ENCODE measurements at places on chromosomes 7 and 10.

DNA sequence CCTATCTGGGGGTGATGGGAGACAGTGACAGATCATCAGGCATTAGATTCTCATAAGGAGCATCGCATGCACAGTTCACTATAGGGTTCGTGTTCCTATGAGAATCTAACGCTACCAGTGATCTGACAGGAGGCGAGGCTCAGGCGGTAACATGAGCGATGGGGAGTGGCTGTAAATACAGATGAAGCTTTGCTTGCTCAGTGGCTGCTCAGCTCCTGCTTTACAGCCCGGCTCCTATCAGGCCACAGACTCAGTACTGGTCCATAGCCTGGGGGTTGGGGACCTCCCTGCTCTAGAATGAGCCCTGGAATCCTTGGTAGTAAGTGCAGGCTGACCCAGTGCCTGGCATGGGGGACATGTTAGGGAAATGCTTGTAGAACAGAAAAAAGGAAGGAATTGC lies 426.0 kb downstream of the TYW1 start:
- DNase-seq, result no peak

DNA sequence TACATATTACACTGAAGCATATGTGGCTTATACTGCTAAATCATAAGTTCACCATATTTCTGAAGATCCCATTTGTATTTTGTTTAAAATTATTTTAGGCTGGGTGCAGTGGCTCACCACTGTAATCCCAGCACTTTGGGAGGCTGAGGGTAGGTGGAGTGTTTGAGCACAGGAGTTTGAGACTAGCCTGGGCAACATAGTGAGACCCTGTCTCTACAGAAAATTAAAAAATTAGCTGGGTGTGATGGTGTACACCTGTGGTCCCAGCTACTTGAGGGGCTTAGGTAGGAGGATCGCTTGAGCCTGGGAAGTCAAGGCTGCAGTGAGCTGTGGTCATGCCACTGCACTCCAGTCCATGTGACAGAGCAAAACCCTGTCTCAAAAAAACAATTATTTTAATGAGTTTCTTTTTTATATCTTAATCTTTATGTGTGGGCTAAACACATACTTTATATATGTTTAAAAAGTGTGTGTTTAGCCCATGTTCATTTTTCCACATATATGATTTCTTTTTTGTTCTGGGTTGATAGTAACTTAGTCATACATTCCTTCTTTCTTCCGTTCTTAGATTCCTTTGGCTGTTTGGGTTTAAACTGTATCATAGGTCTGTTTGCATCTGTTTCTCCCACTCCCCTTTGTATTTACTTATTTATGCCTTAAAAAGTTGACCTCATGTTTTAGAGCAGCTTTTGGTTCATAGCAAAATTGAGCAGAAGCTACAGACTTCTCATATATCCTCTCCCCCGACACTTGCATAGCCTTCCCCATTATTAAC lies 33.5 kb downstream of the RSBN1L start:
- DNase-seq, result no peak

- peak; percentile 11 for DNase-seq
Measured at GRCh38 chr10:52216852-52217251, 97.2 kb upstream of the DKK1 start.

- DNase-seq, result no peak
Measured at GRCh38 chr7:20237464-20238193, 20.4 kb upstream of the MACC1 start.

GRCh38 chr7:74224511-74224832 lies 14.7 kb downstream of the LAT2 start:
- DNase-seq, result no peak

- no peak for DNase-seq
Measured at GRCh38 chr7:3073763-3074458, 30.2 kb upstream of the CARD11 start.

- DNase-seq, result no peak
Measured at GRCh38 chr10:85983051-85983450, 383.5 kb downstream of the GRID1 start.

DNA sequence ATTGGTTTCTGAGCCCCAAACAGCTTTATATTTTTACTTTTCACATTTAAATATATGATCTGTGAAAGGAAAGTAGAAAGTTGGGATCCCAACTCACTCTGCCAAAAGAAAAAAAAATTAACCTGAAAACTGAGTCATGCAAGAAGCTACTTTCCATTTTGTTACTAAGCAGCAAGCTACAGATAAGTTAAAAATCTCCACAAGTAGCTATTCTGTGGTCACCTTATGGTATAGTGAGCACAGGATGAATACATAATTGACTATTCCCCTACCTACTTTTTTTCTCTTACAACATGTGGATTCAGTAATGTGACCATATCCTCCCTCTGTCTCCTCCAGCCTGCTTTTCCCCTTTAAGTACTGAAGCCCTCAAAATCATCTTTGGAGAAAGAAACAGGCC lies 30.3 kb upstream of the CREB3L2 start:
- no peak for DNase-seq

DNA sequence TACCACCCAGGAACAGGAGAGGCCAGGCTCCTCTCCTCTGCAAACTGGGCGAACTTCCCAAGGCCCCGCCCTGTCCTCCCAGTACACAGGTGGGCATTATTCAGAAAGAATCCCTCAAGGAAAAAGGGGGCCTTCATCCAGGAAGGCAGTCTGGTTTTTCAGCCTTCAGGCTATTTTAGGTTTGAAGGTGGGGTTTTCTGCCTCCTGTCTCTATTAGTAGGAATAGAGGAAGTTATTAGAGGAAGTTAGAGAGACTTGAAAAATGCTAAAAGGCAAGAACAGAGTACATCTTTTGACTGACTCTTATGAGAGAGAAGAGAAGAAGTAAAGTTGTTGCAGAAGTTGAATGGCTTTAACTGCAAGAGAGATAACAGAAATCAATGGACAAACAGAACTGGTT lies 250.9 kb upstream of the SORCS1 start:
- no peak for DNase-seq

GRCh38 chr10:42707234-42707633 lies 68.9 kb upstream of the ZNF33B start:
- DNase-seq, result no peak

DNA sequence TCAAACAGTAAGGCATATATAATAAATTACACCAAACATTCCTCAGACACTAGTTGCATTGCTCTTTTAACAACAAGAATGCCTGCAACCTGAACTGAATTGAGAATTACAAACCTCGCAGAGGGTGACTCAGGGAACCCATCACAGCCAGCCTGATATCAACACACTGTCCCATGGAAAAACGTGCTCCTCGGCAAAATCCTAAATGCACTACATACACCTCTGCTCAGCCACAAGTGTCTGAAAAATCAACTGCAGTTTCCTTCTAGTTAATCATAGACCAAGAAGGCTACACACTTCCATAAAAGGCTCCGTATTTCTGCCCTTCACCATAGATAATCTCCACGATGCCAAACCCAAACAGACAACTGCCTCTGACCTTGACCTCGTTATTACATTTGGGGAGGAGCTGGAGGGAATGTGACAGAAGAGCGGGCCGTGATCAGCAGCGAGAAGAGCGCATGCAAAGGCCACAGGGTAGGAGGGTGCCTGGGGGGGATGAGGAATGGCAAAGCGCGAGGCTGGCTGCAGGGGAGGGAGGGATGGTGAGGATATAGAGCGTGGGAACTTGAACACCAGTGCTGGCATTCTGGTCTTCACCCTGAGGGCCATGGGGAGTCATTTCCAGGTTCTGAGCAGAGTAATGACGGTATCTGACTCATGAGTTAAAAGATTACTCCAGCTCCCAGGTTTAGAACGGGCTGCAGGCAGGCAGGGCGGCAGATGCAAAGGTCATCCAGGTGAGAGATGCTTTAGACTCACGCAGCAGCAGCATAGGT lies 201.9 kb upstream of the FRMD4A start:
- no peak for DNase-seq

DNA sequence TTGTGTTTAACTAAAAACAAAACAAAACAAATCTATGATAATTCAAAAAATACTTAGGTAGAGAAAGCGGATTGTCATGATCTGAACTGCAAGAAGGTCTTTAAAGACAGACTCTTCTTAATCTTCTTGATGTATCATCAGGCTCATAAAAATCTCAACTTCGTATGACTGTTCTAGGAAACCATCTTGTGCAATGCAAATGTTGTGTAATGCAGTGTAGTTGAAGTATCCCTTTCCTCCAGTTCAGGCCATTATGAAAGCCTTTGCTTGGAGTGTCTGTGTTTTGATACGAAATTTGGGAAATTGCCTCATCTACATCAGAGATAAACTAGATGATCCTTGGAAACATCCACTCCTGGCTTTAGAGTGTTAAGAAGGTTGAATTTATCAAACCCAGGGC lies 30.9 kb downstream of the CDK1 start:
- DNase-seq, result no peak

GRCh38 chr10:70906031-70906783 lies 17.8 kb upstream of the PCBD1 start:
- no peak for DNase-seq

DNA sequence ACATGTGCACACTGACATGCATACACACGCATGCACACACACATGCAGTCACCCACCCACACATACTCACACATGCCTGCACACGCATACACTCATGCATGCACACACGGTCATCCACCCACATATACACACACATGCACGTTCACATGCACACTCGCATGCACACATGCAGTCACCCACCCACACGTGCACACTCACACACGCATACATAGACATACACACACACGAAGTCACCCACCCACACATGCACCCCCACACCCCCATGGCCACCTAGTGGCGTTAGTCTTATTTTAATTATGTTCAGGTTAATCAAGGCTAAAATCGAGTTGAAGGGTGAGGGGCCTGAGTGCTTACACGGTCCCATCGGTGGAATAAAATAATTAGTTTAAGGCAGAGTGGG lies 96.8 kb downstream of the DNAJB6 start:
- no peak for DNase-seq

DNA sequence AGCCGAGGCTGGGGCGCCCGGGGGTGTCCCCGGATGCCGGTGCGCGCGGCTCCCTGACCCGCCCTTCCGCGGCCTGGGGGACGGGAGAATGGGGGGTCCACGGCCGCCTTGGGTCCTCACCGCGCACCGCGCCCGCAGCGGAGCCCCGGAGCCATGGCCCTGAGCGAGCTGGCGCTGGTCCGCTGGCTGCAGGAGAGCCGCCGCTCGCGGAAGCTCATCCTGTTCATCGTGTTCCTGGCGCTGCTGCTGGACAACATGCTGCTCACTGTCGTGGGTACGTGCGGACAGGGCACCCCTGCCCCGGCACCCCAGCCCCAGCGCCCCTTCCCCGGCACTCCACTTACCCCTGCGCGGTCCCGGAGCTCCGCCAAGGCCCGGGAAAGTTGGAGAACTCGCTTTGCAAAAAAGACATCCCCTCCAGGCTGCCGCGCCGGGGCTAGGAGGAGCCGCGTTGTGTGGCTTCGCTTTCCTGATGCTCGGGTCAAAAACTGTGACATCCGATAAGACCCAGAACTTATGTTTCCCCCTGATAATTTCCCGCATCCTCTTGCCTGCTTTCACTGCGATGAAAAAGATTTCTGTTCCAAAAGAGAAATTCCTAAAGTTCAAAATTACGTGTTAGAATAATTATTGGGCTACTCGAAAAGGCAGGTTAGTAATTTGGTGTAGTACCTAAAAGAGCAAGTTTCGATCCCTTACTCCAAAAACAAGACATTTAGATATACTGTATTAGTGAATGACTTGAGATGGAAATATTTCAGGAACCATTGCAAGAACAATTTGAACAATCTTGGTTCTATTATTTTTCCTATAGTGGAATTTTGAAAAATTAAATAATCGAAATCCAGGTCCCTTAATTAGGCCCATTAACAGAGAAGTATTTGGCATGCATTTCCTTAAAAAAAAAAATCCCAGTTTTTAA lies 888 bp downstream of the SLC18A2 start:
- no peak for DNase-seq

DNA sequence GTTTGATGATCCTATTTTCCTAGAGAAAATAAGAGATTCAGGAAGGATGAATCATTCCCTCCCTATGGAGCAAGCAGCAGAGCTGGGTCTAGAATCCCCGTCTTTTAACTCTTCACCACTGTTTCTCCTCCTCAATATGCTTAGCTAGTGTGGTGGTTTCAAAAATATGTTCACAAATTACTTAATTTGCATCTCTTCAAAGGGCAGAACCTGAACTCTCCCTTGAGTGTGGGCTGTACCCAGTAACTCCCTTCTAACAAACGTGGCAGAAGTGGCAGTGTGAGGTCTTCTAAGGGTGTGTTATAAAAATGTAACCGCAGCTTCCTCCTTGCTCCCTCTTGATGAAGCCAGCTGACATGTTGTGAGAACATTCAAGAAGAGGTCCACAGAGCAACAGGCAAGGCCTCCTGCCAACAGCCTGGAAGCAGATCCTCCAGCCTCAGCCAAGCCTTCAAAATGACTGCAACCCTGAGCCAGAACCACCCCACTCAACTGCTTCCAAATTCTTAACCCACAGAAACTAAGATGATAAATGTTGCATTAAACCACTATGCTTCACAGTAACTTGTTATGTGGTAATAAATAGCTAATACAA lies 36.6 kb downstream of the SRPK2 start:
- no peak for DNase-seq

GRCh38 chr10:96513305-96513697 lies 425 bp downstream of the TLL2 start:
- DNase-seq, result no peak

DNA sequence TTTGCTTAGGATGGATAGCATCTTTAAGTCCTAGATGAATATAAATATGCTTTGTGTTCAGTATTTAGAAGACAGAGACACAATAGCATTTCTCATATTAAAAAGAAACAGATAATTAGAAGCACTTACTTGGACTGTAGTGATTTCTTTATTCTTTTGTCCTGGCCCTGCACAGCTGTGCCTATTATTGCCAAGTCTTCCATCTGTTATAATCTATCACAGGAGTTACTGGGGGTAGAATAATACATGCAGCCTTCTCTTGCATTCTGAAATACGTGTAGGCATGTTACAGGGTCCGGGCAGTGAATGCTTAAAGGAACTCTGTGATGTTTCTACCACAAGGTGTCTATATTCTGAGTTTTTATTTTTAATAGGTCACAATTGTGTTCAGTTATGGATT lies 461.5 kb upstream of the COBL start:
- DNase-seq, result no peak

GRCh38 chr10:132560241-132560731 lies 22.7 kb downstream of the INPP5A start:
- no peak for DNase-seq

- DNase-seq, result no peak
Measured at GRCh38 chr7:30201161-30201666, 66.4 kb downstream of the MTURN start.

DNA sequence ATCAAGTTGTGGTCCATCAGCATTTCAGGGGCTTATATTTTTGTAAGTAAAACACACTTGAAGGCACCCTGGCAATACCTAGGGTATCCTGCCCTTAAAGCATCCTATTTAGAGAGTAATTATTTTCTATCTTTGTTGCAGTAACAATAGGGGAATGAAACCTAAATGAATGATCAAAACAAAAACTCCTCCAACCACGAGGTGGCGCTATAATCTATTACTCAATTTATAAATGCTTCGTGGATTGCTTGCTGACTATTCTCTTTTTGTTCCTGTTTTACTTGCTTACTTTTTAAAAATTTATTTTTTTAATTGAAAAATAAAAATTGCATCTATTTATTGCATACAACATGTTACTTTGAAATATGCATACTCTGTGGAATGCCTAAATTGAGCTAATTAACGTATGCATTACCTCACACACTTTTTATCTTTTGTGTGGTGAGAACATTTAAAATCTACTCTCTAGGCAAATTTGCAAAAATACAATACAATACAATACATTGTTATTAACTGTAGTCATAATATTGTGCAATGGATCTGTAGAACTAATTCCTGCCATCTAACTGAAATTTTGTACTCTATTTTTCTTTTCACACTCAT lies 147.7 kb upstream of the BMPER start:
- peak; percentile 32 for DNase-seq

Data from NCI-H2081 treated with DMSO at 0.1 percent for 48 hours (cell line).